CD8-positive, alpha-beta memory T cell (primary cell): ENCODE measurements at places on chromosomes 1 and 21. TPM values are rescaled to one million over a fixed set of nuclear protein-coding genes. Genes with fewer than 3 reads are reported as not detected.

DNA sequence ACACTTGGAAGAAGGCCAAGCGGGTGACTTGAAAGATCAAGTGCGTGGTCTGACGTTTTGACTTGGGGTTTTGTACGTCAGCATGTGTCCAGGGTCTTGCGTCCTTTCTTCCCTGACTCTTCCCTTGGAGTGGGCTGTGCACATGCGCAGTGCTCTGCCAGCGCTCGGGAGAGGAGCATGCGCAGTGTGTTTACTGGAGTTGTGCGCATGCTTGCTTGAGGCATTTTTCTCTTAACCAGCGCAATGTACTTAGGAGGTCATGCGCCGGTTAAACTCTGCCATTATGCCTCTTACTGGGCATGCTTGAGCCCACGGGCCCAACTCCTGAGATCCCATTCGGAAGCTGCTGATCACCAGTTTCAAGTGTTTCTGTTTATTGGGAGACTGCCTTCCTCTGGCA, 242.5 kb upstream of the AJAP1 start:
- DNase-seq = no peak

DNA sequence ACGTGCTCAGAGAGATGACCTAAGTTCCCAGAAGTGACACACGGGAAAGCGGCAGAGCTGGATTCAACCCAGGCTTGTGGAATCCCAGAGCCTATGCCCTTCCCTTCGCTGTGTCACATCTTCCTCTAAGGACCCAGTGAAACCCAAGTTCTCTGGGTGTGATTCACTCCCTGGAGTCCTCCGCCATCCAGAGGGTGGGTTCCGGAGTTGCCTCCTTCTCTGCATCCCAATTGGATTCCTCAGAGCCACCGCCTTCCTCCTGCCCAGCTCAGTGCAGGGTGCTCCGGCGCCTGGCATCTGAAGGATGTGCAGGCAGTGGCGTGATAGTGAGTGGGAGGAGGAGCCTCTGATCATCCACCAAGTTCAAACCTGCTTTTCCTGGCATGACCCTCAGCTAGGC, 20.7 kb upstream of the RCC2 start:
- DNase-seq = no peak

The RGS13 gene
- total RNA-seq = 0.24 TPM

The TESK2 gene
- 2.9 TPM for total RNA-seq

GRCh38 chr21:22374218-22374969, 1376.2 kb downstream of the NCAM2 start:
- DNase-seq = no peak

The OR2T1 gene
- not detected for total RNA-seq

DNA sequence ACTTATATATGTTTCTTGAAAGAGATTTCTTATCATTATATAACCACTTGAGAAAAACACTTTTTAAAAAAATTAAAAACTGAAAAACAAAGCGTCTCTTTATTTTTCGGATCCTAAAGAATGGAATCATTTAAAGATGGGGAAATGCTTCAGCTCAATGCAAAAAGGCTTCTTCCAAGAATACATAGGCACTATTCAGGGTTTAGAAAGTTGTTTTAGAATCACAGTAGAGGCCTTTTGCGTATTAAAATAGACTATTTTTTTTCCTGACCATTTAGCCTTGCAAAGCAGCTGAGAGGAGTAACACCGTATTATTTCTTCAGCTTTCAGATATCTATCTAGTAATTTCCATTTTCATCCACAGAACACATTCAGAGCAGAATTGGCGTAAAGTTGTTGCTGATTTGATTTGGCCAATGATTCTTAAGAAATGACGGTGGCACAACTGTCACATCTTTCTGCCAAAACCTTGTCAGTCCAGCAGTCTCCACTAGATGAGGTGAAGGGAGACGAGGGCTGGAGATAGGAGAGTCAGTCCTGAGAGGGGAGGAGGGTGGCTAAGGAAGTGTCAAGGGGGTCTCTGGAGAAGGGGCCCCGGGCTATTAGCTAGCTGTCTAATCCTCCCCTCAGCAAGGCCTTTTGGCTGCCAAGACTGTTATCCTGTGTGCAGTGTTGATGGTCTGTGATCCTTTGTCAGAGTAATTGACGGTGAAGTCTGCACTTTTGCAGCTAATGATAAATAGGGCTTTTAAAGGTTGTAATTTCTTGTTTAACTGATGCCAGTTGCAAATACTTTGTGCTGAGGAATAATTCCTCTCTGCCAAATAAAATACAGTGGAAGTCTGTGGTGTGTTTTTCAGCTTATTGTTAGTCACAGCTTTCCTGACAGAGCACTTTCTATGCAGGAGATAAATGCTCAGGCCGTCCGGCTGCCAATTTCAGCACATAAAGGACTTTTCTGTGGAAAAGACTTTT, 34.7 kb downstream of the PRRX1 start:
- DNase-seq = no peak

The DCST1 gene
- total RNA-seq = not detected

The ADAM30 gene
- total RNA-seq = not detected

DNA sequence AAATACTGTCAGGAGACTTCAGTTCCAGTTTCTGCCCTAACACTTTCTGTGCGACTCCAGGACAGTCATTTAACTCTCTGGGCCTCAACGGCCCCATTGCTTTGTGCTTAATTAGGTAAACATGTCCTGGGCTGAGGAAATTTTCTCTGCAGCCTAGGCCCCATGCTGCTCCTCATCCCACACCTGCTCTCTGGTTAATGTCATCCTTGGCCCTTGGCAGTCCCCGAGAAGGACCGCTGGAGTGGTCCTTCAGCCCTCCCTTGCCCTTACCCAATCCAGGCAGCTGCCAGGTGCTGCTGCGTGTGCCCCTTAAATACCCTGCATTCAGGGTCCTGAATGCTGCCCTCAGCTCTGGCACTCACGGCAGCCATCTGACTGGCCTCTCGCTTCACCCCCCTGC, 18.7 kb downstream of the UBL4B start:
- DNase-seq = no peak

The KCNJ9 gene
- total RNA-seq = not detected

- DNase-seq = no peak
Observed at GRCh38 chr1:159177272-159177907, 6.0 kb downstream of the CADM3 start.

The OR2L8 gene
- not detected for total RNA-seq

GRCh38 chr1:58768971-58769808, 14.7 kb downstream of the JUN start:
- peak; percentile 54 for DNase-seq

- DNase-seq = no peak
Observed at GRCh38 chr1:116854403-116854690, 55.4 kb upstream of the PTGFRN start.

DNA sequence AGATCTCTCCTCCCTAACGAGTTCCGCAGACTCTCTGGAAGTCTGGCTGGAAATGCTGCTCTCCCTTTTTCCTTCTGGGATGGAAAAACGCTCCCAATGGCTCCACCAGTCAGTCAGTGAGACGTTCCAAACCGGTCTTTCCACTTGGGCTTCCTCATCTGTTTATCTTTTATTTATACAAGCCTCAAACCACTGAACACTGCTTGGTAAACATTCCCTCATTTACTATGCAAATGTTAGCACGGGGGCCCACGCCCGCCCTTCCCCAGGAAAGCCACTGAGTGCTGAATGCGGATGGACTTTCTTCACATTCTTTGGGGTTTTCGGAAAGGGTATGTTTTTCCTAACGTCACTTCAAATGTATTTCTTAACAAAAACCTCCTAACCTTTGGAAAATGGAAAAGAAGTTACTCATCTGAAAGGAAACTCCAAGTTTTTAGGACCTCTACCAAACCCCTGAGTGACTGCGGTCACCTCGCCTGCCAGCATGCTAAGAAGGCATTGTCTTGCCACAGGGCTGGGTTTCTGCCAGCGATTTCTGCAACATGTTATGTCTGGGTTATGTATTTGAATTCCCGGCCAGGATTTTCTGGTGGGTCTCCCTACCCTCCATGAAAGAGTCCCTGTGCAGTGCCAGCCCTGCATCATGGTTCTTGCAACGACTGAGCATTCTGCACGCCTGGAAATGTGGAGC, 14.0 kb upstream of the UMODL1 start:
- no peak for DNase-seq

DNA sequence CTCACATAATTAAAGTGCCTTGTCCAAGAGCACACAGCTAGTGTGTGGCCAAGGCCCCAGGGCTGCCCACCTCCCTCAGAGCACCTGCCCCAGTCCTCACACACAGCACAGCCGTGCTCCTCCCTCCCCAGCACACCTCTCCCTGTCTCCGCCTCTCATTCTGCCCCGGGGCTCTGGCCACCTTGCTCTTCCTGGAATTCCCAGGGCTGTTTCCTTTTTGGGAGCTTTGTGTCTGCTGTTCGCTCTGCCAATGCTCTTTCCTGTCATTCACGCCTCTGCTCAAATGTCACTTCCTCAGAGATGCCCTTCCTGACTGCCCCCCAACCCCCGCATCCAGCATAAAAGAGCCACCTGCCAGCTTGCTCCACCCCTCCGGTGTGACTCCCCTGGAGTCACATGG, 13.3 kb downstream of the SLC6A17 start:
- DNase-seq = no peak
